ENCODE measurements at places on chromosomes 11 and 22.

DNA sequence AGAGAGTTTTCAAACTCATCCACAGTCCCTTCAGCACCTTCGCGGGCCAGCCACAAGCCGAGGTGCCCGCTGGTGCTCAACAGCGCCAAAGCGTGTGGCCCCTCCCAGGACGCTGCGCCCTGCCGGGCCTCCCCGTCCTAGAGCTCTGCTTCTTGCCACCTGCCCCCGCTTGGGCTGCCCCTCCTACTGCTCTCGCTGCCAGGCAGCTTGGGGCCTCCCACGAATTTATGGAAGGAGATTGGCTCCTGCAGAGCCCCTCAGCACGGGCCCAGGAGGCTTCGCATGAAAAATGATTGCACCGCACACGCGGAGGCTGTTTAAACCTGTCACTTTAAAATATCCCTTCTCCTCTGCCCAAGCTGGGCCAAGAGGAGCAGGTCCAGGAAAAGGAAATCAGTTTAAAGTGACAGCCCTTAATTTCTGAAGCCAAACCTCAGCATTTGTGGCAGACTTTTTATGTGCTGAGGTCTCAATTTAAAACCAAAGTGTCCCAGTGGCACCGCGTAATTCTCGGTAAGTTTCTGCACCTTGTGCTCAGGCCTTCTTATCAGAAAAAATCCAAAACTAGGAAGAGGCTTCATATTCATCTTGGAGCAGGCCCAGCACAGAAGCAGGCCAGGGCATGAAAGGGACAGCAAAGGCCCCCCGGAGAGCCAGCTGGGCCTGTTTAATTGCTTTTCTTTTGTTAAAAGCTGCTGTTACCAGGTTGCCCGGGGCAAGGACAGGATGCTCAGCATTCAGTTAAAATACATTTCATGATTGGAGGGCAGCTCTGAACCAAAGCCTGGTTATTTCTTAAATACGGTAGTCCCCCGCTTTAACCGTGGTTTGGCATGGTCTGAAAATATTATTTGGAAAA is 303.6 kb downstream of the OPCML start:
- DNase-seq: no peak

GRCh38 chr11:106152824-106153223 is 75.4 kb downstream of the AASDHPPT start:
- peak; percentile 35 for DNase-seq

- no peak for DNase-seq
Observed at GRCh38 chr11:11521306-11522002, 100.4 kb downstream of the GALNT18 start.

DNA sequence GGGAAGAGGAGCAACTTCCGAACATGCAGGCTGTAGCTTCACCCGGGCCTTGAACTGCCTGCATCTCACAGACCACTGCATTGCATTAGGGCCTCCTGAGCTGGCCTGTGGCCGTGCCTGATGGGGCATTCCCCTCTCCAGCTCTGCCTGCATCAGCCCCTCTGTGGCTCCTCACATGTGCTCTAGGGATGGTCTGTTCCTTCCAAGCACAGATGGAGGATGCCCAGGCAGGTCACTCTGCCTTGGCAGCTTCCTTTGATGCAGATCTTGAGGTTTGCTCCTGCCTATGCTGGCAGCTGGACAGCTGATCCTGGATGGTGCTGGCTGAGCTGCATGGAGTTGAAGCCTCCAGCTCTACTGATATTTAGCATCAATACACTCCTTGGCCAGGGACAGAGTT is 28.5 kb downstream of the AMPD3 start:
- no peak for DNase-seq

- peak; percentile 14 for DNase-seq
Observed at GRCh38 chr11:87719326-87720073, 455.7 kb downstream of the RAB38 start.

- no peak for DNase-seq
Observed at GRCh38 chr11:118102721-118103261, 16.0 kb upstream of the SMIM35 start.

DNA sequence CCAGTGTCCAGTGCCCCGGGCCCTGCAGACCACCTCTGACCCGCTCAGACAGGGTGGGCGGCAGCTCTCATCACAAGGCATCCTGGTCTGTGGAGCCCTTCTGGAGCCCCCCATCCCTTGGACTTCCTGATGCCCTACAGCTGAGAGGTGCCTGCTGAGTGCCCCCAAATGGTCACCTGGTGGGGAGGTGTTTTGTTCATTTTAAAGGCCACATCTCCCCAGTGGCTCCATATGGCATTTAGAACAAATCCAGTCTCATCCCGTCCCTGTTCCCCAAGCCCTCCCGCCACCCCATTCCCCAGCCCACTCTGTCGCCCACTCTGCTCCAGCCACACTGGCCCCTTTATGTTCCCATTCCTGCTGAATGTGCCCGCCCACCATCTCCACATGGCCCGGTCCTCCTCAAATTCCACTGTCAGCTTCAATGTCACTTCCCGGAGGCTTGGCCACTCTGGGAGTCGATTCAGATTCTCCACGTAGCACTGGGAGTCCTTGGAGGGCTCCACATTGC is 32.8 kb downstream of the OSBPL5 start:
- no peak for DNase-seq

DNA sequence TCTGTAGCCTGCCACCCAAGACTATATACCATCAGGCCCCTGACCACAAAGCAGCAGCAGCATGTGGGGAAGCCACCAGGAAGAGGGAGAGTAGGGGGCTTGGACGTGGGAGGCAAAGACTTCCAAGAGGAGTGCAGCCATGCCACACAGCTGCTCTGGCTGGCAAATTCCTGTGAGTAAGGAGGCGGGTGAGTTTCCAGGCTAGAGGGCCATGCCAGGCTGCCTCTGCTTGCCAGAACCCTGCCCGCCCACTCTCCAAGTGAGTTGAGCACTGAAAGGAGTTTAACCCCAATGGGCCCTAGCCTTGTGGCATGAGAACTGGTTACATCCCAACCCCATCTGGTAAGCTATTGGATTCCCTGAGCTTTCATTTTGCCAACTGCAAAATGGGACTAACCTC is 4.7 kb upstream of the DGAT2 start:
- no peak for DNase-seq

- no peak for DNase-seq
Observed at GRCh38 chr11:47051217-47051616, 114.7 kb downstream of the CSTPP1 start.

- DNase-seq: peak; percentile 78
Observed at GRCh38 chr11:31968461-31969358, 122.2 kb upstream of the RCN1 start.

- DNase-seq: no peak
Observed at GRCh38 chr22:36948273-36949225, 35.1 kb downstream of the CSF2RB start.

GRCh38 chr11:9787981-9788521 is 124.2 kb downstream of the SWAP70 start:
- no peak for DNase-seq

DNA sequence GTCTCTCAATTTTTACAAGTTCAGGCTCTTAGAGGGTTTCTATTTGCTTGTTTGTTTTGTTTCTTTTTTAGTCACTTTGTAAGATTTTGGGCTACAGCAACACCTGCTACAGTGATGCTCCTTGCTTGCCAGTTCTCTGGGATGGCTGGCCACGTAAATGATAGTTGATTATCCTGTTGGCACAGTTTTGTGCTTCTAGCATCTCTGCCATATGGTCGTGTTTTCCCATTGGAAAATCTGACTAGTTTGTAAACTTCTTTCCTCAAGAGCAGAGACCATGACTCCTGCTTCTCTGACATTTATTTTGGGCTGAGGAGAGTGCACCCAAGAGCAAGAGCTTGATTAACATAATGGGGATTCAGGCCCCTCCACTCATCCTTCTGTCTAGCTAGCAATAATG is 1621.6 kb upstream of the RAG2 start:
- no peak for DNase-seq

- DNase-seq: no peak
Observed at GRCh38 chr11:76244316-76244851, 38.1 kb upstream of the WNT11 start.

DNA sequence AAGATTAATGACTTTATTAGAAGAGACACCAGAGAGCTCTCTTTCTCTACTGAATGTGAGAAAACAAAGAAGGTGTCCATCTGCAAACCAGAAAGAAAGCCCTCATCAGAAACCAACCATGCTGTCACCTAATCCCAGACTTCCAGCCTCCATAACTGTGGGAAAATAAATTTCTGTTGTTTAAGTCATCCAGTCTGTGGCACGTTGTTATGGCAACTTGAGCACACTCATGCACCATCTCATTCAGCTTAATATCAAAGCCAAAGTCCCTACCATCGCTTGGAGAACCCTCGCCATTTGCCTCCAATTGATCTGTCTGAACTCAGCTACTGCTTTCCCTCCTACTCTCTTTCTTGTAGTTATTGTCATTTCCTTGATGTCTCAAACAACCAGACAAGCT is 766.1 kb upstream of the ARHGAP42 start:
- DNase-seq: no peak

GRCh38 chr11:15091625-15092024 is 18.2 kb downstream of the CALCB start:
- no peak for DNase-seq

DNA sequence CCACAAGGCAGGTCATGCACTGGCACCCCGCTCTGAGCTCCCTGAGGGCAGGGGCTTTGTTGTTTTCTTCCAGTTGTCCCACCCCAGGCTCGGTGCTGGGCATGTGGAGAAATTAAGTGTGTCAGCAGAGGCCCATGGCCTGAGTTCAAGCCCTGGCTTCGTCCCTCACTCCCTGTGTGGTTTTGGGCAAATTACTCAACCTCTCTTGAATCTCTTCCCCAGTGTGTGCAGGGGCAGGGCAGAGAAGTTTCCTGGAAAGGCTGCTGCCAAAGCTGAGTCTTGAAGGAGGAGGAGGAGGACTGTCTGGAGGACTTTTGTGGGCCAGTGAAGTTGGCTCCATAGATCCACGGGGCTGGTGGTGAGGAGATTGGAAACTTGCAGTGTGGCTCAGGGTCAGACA is 138.1 kb upstream of the E2F8 start:
- no peak for DNase-seq

- DNase-seq: no peak
Observed at GRCh38 chr11:125305345-125305744, 140.8 kb downstream of the PKNOX2 start.

GRCh38 chr11:107494055-107494454 is 36.4 kb upstream of the CWF19L2 start:
- no peak for DNase-seq

DNA sequence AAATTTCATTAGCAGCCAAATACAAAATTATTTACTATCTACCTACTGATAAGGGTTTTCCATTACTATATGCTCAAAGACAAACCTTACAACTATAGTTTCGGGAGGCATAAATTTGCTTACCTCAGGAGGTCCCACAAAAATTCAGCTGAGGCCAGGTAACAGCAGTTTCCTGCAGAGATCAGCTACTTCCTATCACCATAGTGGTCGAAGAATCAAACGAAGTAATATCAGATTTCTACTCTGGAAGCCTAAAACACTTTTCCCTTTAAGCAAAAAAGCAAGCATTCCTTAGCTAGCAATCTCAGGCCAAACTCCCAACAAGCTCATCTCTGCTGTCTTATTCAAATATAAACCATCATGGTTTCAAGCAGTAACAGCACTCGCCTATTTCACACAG is 3.1 kb downstream of the NAP1L4 start:
- no peak for DNase-seq

GRCh38 chr22:48867891-48868290 is 959.8 kb downstream of the BRD1 start:
- no peak for DNase-seq

- no peak for DNase-seq
Observed at GRCh38 chr11:30908272-30908671, 322.1 kb upstream of the MPPED2 start.

- no peak for DNase-seq
Observed at GRCh38 chr11:8086571-8086970, 5.6 kb downstream of the TUB start.

- no peak for DNase-seq
Observed at GRCh38 chr11:63793161-63793560, 20.1 kb upstream of the SPINDOC start.

GRCh38 chr11:95716266-95716665 is 73.3 kb downstream of the FAM76B start:
- no peak for DNase-seq

DNA sequence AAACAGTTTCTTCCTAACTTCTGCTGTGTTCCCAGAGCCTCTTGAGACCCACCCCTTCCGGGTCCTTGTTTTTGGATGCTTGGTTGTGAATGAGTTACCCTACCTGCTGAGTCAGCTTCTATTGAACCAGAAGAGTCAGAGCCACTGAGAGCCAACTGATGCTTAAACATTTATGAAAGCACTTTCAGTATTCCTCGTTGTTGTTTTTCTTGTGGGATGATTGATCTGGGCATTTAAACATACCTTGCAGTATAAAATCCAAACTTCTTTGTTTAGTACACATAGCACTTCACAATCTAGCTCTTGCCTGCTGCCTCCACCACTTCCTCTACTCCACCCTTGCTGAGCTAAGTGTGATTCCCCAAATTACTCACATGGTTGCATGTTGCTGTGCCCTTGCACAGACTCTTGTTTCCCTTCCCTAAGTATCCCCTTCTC is 5.5 kb downstream of the PRSS23 start:
- DNase-seq: peak; percentile 41

DNA sequence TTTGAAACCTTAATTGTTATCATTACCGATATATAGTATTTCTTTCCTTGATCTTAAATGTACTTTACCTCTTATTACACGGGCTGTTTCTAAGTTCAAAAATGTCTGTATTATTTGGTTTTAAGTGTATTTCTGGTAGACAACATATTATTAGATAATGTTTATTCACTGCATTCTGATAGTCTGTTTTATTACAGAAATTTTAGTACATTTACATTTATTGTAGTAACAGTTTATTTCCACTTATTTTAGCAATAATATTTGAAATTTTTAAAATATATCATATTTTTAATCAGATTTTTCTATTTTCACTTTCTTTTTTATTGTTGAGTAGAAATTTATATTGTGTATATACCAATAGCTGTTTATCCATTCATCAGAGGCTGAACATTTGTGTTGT is 1195.2 kb downstream of the TBC1D22A start:
- DNase-seq: no peak
